ENCODE measurements at places on chromosomes 1 and 21.

DNA sequence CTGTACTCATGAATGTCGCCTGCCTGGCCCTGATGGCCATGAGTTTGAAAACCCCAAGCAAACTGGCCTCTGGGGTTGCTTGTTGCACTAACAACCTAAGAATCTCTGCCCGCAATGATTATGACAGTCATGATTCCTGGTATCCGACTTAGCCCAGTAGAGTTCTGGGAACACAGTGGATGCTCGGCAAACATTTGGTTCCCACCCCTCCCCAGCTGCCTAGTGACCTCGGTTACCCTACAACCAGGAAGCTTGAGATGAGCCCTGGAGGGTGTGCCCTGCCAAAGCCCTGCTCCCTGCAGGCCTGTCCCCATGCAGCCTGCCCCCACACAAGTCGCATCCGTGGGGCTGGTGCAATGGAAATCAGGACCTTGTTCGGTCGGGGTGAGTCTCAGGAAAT is 76.0 kb upstream of the ZBTB40 start:
- DNase-seq: no peak

DNA sequence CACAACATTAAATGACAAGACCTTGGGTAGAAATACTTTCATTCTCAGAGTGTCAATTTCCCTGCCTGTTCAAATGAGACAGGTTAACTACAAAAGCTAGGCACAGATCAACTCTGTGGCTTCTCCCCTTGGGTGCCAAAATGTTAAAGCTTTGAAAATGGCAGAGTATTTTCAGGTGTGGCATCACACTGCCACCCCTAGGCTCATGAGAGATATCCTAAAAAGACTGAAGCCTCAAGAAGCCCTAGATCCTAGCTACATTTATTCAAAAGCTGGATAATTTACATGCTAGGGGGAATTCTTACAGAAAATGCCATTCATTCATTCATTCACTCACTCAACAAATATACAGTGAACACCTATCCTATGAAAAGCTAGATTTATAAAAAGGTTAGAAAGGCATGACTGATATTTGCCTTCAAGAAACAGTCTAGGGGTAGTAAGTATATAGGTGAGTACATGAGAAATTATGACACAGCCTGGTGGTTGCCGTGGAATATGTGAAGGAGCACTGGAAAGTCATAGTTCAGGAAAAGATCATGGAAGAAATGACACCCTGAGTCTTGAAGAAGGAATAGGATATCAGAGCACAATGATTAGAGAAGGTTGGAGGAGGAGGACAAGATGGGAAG is 15.9 kb upstream of the RAB4A start:
- no peak for DNase-seq

DNA sequence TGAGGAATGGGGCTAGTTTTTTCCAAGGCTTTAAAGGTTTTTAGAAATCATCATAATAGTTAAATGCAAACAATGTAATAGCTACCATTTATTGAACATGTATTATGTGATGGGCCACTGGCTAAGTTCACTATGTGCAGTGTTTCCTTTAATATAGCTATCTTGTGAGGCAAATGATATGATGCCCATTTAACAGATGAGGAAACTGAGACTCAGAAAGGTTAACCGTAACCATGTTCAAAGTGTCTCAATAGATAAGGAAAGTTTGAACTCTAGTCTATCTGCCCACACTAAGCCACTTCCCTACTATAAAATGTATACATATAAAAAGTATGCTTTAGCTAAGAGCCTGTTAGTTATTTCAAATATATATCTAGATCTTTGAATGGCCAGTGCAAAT is 64.8 kb downstream of the GNG12 start:
- no peak for DNase-seq

GRCh38 chr1:4752059-4752458 is 97.7 kb downstream of the AJAP1 start:
- DNase-seq: no peak

- DNase-seq: no peak
Observed at GRCh38 chr1:226989085-226989920, 49.2 kb downstream of the COQ8A start.

- DNase-seq: no peak
Observed at GRCh38 chr1:41618871-41619270, 134.4 kb upstream of the EDN2 start.

- DNase-seq: no peak
Observed at GRCh38 chr1:93995837-93996536, 86.8 kb upstream of the GCLM start.

GRCh38 chr21:25979845-25980616 is 190.5 kb downstream of the APP start:
- DNase-seq: no peak

DNA sequence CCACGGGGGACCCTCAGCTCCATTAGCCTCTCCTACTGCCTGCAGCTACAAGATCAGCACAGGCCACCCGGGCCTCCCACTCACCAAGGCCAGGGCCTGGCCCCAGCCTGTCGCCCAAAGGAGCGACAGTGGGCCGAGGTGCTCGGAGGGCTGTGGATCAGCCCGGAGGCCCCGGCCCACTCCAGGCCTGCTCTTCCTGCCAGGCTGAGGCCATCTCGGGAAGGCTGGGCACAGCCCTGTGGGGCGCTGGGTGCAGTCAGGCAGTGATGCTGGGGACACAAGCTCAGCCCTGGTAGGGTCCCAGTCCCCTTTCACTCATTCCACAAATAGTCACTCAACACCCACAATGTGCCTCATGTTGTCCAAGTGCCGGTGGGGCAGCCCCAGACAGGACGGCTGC is 58.8 kb downstream of the CASZ1 start:
- no peak for DNase-seq

DNA sequence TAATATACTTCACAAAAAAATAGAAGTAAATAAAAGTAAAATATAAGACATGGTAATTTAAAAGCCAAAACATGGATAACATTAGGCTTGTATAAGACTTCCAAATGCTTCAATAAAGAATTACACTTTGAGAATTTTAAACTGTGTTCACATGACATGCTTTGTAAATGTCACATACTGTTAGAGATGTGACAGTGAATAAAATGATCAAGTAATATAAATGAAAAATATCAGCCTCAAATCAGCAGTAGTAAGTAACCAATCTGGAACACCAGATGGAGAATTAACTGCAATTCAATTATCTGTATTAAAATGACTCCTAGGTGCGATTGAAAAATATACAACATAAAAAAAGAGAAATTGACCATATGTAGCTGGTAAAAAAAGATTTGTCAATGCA is 1260.8 kb downstream of the BRINP3 start:
- DNase-seq: no peak

DNA sequence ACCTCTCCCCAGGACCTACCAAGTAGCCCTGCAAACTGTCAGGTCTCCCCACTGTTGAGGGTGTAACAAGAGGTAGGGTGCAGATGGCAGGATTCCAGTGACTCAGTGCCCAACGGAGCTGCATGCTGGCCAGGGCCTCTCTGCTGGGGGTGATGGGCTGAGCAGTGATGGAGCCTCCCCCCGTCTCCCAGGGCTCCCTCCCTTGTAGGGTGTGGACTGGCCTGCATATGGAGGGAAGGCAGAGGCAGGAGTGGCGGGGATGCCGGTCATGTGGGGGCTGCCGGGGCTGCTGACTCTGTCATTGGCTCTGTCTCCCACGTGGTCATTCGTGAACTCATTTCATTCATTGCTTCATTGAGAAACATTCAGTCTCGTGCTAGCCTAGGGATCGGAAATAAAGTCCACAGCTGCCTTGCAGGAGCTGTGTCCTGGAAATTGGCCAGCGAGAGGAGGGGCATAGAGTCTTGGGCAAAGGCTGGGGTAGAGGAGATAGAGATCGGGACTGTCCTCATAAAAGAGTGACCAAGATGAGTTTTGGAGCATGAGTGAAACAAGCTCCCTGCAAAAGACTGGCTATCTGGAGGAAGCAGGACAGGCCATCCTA is 22.9 kb upstream of the DISP3 start:
- no peak for DNase-seq
